Osteocyte (in vitro differentiated cells): ENCODE measurements at places on chromosomes 1 and 21.

- DNase-seq: no peak
Observed at GRCh38 chr1:80910426-80910825, 890.3 kb upstream of the ADGRL2 start.

GRCh38 chr21:36479415-36480402 is at the start of gene CLDN14:
Gene CLDN14, minus strand, starts transcription at chr21:36480122. Its CDS starts 18,427 bp downstream, at chr21:36461695.
- DNase-seq: no peak

- DNase-seq: no peak
Observed at GRCh38 chr1:42758641-42759040, 8.2 kb downstream of the P3H1 start.

DNA sequence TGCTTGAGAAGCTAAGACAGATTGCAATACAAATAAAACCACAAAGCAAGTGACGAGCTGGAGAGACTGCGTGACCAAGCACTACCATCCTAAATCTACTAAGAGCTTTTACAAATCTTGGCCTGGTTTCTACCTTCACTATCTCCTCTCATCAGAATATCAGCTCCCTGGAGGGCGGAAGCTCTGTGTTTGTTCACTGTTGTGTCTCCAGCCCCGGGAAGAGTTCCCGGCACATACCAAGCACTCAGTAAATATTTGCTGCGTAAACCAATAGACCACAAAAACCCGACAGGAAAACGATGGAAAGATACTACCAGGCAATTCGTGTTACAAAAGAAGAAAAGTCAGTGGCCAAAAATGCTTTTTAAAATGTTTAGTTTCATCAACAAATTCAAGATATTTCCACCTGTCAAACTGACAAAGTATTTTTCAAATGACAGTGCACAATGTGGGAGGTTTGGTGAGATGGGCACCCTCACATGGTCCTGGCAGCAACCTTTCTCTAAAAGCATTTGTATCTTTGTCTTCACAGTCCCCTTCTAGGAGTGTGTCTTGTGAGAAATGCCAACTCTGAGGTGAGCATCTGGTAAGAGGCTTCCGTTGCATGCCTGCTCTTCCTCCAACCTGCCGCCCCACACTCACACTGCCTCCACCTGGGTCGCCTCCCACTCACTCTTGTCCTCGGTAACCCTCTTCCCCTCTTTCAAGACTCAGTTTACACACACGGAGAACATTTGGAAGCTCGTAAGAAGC is 34.7 kb downstream of the SLC1A7 start:
- DNase-seq: no peak

GRCh38 chr1:5659606-5660005 is 332.6 kb downstream of the NPHP4 start:
- no peak for DNase-seq

- DNase-seq: no peak
Observed at GRCh38 chr1:74681851-74682250, 8.3 kb upstream of the ERICH3 start.

- no peak for DNase-seq
Observed at GRCh38 chr1:64295561-64295960, 92.1 kb downstream of the UBE2U start.

DNA sequence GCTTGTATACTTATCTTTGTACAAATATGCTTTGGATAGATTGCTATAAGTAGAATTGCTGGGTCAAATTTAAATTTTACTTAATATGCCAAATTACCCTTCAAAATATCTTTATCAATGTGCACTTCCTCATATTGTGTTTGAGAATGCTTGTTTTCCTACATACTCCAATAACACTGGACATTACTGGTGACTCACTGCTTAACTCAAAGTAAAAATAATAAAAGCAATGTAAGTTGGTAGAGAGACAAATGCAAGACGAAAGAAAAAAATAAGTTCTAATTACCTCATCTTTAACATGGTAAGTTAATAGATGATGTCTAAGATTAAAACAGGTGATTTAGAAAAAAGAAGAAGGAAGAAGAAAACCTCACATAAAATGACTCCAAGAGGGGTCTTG is 7.9 kb upstream of the SH3GLB1 start:
- DNase-seq: no peak

DNA sequence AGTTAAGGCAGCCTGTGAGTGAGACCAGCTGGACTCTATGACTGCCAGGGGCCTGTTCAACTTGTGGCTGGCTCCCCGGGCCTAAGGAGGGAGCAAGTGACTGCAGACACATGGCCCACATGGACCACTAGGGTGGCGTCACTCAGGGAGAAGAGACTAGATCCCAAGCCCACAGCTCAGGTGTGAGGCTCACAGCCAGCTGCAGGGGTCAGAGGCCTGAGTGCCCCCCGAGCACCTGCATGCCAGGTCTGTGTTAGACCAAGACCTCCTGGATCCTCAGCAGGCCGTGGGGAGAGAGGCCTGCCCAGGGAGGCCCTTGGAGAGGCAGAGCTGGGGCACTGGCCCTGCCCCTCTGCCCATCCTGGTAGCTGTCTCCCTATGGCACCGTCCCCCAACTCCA is 142.4 kb upstream of the RUNX3 start:
- no peak for DNase-seq

GRCh38 chr21:46356494-46357334 is 32.8 kb downstream of the PCNT start:
- no peak for DNase-seq

- no peak for DNase-seq
Observed at GRCh38 chr1:13587256-13588030, 3.8 kb downstream of the PDPN start.

DNA sequence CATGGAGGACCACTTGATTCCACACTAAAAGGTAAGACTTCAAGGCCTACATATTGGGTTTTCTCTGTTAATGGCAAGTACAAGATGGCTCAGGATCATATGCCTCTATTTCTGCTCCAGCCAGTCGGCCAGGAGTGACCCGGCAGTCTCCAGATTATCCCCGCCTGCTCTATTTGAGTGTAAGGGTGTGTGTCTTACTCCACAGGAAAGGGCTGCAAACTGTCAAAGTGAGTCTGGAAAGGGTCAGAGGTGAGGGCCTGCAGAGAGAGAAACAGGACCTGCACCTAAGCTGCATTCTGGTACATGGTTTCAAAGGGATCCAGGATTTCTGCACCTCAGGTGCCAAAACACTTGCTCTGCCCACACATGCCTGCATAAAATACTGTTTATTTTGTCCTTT is 9.2 kb downstream of the ZNF692 start:
- peak; percentile 34 for DNase-seq

DNA sequence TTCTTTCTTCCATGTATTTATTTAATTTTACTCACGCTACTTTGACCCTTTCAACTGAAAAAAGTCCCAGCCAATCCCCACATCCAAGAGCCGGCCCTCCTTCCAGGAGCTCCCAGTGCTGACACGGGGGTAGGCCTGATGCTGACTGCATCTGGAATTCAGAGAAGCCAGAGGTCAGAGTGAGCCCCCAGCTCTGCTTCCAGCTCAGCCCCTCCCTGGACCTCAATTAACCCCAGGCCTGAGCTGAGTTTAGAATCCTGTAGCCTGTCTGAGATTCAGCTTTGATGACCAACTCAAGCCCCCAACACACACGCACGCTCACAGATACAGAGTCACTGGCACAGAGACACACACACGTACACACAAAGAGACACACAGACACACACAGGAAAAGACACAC is 247.9 kb downstream of the NPHP4 start:
- DNase-seq: no peak

DNA sequence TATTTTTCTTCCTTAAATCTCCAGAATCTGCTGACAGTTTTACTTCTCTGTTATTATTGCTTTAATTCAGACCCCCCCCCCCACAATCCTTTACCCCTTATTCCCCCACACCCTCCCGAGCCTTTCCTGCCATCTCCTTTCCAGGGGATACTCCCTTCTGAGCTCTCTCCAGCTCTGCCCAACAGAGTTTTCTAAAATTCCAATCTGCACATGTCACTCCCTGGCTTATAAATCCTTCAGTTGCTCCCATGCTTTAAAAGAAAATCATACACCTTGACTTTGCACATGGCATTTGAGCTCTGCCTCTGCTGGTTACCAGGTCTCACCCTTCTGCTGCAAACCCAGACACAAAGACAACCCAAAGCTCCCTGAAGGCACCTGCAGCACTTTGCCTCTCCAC is 11.7 kb upstream of the EPS8L3 start:
- no peak for DNase-seq

DNA sequence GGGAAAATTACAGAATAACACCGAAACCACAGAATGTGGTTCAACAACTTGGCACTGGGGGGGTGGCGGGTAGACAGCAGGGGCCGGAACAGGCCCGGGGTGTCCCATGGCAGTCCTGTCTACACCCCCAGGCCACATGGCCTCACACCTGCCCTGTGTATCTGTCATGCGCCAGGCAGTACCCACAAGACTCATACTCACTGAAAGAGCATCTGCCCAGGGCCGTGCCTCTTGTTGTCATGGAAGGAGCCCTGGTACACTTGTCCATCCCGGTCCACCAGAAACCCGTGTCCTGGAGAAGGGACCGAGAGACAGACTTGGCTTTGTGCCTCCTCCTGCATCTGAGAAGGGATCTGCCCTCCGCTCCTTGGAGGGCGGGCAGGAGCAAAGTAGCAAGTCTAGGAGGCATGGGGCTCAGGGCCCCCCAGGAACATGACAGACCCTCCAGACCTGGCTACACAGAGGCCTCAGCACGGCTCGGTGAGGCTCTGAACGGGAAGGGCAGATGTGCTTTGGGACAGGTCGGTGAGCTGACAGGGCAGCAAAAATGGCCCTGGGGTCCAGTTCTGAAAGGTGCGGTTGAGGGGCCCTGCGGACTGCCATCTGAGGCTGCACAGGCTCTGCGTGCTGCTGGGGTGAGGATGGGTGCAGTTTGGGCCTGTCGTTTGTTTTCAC is 5.6 kb downstream of the MORN1 start:
- no peak for DNase-seq
